ENCODE measurements at places on chromosomes 7 and 10.

DNA sequence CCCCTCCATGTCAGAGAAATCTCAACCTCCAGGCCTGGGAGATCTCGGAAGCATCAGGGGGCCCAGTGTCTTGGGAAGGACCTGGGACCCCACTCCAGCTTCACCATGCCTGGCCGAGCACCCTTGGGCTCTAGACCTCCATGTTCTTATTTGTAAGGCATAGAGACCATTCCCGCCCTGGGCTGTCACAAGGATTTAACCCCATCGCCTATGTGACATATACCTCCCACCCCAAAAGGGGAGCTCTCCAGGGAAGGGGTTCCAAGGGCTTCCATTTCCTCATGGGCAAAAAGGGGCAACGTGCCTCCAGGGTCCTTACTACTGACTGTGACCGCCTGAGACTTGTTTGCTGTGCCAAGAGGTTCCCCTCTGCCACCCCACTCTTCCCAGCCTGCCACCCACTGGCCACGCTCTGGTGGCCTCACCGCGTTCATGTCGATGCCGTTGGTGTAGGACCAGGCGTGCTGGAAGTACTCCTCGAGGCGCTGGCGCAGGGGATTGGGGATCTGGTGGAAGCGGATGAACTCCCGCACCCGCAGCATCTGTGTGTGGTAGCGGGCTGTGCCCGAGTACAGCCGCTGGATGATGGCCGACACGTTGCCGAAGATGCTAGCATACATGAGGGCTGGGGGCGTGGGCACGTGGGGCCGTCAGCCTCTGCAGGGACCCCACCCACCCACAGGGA, 27.5 kb downstream of the KCNH2 start:
- no peak for DNase-seq

- no peak for DNase-seq
Observed at GRCh38 chr7:113289140-113289740, 170.9 kb upstream of the SMIM30 start.

- no peak for DNase-seq
Observed at GRCh38 chr7:5567790-5568189, 144.2 kb upstream of the TNRC18 start.

DNA sequence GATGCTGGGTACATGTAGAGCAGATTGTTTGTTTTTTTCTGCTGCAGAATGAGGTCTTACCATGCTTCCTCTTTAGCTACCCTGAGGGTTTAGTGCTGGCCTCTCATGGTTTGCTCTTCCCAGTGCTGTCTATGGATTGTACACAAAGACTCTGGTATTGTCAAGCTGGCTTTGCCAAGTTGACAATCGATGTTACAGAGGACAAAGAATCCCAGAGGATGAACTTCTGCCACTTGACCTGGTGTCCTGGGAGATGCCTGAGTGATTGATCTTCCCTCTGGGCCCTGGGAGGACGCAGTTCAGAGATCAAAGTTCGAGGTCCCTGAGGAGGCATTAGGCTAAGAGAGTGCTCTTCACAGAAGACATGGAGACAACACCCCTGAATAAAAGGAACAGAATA, 865.4 kb downstream of the CCSER2 start:
- no peak for DNase-seq

DNA sequence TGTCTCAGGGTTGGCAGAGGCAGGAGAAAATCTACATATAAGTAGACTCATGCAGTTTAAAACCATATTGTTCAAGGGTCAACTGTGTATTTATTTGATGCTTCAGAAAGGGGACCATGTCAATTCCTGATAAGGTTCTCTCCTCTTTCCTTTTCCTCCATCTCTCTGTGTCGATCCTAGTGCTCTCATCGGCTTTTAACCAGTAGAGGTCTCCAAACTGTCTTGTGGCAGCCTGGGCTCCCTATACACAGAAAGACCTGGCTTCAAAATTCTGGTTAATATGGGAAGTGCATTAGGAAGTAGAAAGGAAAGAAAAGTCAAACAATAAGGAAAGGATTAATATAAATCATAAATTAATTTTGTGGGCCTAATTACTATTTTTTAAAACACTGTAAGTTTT, 304.4 kb upstream of the C7orf33 start:
- DNase-seq: no peak

DNA sequence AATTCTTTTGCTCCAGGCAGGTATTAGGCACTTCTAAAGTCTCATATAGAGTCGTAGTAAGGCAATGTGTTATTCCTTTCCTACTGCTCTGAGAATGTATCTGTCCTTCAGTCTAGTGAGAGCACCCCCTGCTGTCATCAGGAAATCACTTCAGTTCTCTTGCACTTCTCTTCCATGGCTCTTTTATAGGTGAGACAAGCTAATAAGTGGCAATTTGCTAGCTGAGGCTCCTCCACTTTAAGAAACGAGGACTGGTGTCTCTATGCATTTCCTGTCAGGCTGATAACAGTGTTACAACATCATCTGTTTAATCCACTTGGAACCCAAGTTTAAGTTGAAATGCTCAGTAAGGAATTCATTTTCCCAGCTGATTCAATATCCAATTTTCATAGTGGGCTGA, 350.6 kb downstream of the TFEC start:
- DNase-seq: no peak

DNA sequence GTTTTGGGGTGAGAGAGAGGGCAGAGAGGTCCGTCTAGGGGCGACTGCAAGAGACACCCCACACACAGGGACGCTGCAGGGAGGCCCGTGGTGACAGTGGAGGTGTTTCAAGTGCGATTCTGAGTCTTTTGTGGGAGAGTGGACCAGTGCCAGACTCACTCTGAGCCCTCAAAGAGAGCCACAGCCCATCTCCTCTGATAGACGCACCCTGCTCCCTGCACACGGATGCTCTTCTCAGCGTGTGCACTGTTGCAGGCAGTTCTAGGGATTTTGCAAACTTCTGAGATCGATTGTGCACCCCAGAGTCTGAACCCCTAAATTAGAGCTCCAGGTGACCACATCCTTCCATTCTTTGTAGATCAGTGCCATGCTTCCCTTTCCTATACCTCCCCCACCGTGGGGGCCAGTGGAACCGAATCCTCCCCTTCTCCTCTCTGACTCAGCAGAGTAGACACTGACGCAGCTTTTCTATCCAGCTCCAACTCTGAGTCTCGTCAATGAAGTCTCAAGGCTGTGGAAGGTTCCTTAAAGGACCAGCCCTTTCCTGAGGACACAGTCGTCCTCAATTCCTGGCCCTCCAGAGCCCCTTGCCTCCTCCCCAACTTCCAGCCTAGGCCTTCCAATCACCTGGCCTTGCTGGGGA, 83.8 kb downstream of the TMEM130 start:
- DNase-seq: no peak

DNA sequence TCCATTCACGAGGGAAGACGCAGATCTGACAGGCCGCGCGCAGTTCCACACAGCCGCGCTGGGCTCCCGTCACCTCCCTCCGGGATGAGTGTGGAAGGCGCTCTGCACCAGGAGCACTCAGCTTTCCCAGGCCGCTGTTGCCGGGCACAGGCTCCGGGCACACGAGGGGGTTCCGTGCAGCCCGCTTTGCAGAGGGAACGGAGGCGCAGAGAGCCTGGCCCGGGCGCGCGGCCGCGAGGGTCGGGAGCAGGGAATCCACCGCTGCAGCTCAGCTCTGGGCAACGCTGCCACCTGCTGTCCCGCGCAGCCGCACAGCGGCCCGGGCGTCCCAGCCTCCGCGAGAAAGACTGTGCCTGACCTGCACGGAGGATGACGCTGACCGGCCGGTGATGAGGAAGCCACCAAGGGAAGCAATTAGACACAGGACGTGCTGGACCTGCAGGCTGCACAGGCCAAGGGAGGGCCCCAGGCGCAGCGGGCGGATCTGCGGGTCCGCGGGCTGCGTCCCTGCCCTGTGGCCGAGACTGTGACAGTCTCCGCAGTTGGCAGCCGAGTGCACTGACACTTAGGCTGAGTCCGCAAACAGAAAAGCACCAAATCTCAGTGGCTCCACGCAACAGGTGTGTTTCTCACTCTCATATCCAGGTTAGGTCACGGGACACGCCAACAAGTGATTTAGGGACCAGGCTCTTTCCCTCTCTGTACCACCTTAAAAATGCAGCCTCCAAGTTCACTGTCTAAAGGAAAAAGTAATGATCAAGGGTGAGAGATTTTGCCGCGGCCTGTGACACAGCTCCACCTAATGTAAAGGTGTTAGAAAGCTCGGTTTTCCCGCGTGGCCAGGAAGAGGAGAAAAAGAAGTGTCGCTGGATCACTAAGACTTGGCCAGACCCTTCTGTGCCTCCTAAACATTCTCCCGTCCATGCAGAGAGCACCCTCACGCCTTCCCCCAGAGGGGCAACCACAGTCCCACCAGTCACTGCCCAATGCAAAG, 94.5 kb downstream of the SEC61G start:
- DNase-seq: no peak

GRCh38 chr7:116032886-116033285, 2.3 kb upstream of the TFEC start:
- no peak for DNase-seq

- DNase-seq: peak; percentile 41
Observed at GRCh38 chr10:24920907-24921881, 31.2 kb downstream of the PRTFDC1 start.

Data from stimulated activated CD4-positive, alpha-beta T cell treated with anti-CD3 and anti-CD28 coated beads, Interleukin-12 subunit alpha, Interleukin-12 subunit beta, amount 100 ng/mL, for 4 hours (primary cell).